NCI-H1436 (cell line): ENCODE measurements at places on chromosomes 1 and 21.

GRCh38 chr1:6046279-6046678 lies 591 bp downstream of the KCNAB2 start:
- DNase-seq: no peak

DNA sequence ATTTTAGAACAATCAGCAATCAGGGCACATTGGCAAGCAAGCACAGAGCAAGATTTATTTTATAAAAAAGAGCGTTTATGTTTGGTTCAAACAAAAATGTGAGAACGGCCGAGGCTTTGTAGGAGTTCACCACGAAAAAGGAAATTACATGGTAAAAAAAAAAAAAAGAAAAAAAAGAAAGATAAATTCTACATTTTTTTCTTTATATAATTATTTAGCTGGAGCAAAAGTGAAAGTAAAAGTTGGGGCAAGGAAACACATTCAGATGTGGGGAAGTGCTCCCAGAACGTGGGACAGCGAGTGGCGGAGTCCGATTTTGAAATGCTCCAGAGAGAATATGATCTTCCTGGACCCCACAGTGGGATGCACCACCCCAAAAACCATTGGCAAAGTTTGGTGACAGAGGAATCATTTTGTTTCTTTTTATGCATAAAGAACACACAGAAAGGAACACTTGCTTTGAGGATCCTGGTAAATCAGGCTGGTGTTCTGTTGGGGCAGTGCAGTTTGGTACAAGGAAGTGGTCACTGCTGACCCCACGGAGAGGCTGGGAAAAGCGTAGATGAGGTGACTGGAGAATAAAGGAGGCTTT lies 16.3 kb upstream of the ATP5PO start:
- no peak for DNase-seq

DNA sequence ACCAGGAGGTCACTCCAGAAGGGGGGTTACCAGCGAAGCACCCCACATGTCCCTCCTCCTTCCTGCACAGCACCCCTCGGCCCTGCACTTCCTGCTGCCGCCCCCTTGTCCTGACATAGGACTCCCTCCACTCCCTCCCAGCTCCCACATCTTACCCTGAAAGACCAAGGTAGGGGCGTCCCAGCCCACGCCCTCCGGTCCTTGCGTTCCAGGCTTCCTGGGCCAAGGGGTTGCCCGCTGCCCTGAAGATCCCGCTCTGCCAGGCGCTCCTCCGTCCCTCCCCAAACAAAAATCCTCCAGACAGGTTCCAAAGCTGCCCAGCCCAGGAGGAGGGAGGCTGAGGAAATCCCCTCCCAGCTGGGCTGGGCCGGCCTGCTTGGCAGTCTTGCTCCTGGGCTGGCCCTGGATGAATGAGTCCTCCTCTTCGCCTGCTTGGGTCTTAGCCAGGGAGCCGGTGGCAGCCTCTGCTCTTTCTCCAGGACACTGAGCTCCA lies at the start of gene RHBDL2:
TSS of gene RHBDL2 (minus strand) at position 304 of the 493 bp plus-strand sequence. CDS start 22,618 bp downstream, outside the sequence.
- no peak for DNase-seq

DNA sequence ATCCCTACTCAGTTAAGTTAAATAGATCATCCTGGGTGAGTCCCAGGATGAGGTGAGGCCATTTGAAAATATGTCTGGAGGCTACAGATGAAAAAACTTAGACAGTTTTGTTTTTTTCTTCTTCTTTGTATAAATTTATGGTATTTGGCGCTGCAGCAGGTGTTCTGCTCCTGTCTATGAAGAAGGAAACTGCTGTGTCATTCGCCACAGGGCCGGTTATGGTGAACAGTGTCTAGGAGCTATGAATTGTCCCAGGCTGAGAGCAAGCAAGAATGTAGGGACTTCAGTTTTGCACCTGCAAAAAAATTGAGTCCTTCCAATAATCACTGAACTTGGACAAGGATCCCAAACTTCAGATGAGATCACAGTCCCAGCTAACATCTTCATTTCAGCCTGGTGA lies 674.3 kb upstream of the RGS18 start:
- DNase-seq: no peak

DNA sequence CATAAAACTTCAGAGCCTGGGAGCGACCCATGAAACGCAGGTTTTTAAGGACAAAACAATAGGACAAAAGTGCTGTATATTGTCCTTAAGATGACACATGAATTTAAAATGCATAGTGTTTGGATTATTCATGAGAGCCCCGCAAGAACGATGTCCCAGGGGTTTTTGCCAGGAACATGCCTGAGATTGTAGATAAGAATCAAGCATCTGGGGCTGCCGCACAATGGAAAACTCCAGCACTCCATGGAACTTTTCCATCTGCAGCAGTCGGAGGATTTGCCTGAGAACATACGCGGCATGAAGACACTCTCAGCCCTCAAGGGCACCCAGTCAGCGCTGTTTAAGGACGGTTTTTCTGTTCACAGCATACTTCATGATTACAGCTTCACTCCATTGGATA lies 5.3 kb upstream of the ERG start:
- no peak for DNase-seq

DNA sequence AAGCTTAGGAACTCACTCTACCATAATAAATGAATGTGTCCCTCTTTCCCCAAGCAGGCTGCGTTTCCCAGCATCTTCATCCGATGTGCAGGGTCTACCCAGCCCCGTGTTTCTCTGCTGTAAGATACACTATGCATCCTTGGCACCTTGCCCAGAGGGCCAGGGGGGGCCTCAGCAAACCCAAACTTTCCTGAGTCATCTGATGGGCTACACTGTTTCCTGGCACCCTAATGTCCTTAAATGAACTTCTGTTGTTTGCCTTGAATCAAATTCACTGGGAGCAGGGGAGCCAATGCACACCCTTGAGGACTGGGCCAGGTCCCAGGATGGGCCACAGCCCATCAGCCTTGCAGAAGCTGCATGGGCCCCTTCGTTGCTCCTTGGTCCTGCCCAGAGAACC lies 145.5 kb downstream of the IGSF21 start:
- DNase-seq: no peak

GRCh38 chr1:10773376-10773775 lies 23.1 kb downstream of the CASZ1 start:
- DNase-seq: no peak

DNA sequence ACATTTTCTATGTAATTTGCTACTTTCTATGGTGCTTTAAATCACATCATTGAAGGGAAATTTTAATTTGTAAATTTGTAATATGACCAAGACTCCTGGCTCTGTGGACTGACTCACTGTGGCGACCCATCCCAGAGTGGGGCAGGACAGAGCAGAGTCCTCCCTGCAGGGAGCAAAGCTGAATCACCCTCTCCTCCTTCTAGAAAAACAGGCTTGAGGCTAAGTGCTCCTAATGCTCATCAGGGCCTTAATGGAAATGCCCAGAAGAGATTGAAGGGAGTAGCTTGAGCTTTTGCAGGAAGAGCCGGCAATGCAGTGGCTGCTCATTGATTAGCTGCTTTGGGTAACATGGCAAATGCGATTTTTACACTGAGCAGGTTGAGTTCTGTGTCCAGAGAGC lies 16.8 kb downstream of the S100A10 start:
- no peak for DNase-seq

GRCh38 chr1:158119976-158120653 lies 60.6 kb upstream of the CD1D start:
- no peak for DNase-seq

DNA sequence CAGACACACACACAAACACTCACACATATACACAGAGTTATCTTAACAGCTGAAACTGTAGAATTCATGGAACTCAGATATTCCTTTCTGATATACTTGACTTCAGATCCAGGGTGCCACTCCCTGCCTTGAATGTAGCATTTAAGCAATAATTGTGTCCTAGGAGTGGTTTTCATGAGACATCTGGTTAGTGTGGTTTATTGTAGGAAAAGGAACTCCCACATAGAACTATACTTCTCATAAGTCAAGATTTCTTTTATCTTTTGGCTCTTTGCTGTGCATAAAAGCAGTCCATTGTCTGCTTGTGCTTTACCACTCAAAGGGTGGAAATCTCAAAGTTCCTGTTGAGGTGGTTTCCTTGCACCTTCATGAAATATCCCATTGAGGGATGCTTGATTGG lies 272.6 kb upstream of the SGIP1 start:
- no peak for DNase-seq

DNA sequence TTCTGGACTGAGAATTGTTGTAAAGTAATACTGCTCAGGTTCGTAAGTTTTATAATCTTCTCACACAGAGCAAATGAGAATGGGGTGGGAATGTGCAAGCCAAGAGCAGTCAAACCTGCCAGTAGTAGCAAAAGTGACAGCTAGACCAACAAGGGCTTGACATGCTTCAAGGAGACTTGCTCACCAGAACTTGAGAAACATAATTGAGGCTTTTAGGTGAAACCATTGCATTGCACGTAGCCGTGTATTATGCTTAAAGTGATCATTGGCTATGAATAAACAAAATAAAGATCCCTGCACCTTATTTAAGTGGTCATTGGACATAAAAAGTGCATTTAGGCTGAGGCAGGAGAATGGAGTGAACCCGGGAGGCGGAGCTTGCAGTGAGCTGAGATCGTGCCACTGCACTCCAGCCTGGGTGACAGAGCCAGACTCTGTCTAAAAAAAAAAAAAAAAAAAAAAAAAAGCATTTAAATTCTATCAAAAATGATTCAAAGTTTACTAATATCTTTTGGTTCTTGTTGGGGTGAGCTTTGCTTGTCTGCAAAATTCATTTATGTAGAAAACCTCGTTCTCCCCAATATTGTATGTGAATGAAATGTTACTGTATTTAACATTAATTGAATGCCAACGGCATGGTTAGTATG lies 11.8 kb upstream of the CCT8 start:
- DNase-seq: no peak

GRCh38 chr1:225422795-225423517 lies 4.9 kb downstream of the LBR start:
- DNase-seq: no peak

DNA sequence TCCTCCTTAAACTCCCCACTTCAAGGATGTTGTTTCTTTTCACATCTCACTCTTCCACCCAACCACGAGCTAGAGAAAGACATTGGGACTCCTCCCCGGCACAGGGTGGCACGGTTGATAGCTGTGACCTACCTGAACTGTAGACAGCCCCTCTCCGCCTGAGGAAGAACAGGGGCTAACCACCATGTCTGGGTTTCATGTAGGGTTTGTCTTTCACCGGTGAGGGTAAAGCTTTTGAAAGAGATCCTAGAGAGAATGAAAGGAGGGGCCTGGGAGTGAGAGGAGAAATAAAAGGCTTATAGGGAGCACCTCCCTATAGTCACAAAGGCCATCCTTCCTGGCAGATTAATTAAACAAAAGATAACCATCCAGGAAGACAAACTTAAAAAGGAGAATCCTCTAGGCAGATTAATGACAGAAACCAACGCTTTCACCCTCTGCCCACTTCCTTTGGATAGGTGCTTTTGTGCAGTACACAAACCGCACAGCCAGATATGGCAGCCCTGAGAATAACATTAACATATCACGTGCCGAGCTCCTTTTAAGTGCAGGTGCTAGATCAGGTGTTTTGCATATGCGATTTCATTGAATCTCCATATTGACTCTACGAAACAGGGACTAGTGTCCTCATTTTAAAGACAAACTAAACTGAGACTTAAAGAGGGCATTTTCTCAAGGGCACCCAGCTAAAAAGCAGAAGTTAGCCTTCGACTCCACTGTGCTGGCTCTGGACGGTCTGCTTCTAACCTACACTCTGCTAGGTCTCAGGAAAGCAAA lies 178.1 kb upstream of the RUNX1 start:
- DNase-seq: peak; percentile 43

- DNase-seq: no peak
Measured at GRCh38 chr1:228073061-228073856, 9.2 kb upstream of the ARF1 start.

DNA sequence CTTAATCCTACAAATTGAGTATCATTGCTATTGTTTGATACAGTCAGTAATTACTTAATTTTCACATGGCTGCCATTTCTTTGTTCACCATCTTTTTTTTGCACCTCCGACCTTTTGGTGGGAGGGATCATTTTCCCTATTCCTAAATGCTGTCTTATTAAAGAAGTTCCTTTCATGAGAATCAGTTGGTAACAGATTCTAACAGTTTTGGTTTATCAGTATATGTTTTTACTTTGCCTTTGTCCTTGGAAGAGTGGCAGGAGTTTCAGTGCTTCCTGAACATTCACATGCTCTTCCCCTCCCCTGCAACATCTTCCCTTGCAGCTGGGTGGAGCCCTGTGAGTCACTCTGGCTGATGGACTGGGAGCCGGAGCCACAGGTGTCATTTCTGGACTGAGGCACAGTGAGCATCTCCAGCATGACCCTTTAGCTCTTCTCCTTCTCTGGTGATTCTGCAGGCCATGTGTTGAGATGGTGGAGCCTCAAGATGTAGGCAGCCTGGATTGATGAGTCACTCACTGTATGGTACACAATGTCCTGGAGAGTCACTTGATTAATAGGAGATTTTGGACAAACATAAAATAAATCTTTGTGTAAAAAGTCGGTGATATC lies 217.7 kb downstream of the URB2 start:
- peak; percentile 23 for DNase-seq

DNA sequence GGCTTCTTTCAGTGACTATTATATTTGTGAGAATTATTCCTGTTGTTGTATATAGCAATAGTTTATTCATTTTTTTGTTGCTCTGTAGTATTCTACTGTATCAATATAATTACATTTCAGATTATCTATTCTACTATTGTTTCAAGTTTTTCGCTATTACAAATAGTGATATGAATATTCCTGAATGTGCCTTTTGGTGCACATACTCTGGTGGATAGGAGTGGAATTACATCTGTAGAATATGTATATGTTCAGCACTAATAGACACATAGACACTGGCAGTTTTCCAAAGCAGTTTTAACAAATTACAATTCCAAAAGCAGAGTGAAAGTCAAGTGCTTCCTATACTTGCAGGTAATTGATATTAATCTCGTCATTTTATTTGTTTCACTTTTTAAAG lies 696.2 kb upstream of the PRMT6 start:
- DNase-seq: no peak

- no peak for DNase-seq
Measured at GRCh38 chr21:32993894-32994293, 31.8 kb upstream of the OLIG2 start.

DNA sequence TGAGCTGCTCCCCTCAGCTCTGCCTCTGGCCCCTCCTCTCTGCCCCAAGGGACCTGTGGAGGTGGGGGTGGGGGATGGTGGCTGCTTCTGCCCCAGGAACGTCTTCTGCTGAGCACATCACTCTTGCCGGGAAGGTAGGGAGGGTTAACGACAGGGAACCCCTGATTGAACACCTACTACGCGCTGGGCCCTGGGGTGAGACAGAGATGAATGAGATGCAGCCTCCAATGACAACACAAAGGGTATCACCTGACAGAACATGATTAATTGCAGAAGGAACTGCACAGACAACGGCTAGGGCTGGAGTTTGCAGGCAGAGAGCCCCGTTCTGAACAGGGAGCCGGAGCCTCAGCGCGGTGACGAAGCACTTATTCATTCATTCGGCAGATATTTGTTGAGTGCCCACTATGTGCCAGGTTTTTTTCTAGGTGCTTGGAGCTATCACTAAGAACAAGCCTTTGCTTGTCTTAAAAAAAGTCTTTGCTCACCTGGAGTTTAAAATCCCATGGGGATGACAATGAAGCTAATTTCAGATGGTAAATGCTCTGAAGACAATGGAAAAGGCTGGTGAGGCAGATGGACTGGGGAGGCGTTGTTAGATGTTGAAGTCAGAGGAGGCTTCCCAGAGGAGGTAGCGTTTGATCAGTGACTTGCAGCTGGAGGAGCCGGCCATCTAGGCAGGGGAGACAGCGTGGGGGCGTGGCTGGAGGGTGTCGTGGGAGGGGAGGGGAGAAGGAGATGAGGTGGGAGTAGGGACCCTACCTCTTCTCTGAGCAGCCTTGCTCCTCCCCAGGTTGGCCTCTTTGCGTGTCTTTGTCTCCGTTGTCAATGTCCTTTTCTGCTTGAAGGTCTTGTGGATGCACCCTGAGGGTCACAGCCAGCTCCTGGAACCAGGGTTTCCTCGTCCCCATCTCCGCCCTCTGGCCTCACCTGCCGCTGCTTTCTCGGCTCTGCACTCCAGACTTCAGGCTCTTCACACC lies 103.1 kb upstream of the CSF3R start:
- peak; percentile 83 for DNase-seq
